SW480 (cell line): ENCODE measurements at places on chromosomes 6 and 20.

- no peak for DNase-seq
Observed at GRCh38 chr6:137602313-137603197, 108.4 kb upstream of the OLIG3 start.

DNA sequence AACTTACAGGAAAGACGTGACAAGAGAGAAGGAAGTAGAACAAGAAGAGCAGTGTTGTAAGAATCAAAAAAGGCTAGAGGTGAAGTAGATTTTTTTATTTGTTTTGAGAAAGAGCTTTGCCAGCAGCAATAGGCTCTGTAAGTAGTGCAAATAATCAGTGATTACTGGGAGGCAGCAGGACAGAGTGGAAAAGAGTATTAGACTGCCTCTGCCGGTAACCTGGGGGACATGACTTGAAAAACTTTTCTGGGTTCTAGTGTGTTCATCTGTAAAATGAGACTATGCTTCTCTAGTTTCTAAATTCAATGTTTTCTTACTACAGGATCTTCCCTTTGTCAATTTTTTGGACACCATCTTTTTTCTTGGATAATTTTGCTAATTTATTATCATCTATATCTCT lies 5.8 kb upstream of the IRAK1BP1 start:
- DNase-seq, result no peak

DNA sequence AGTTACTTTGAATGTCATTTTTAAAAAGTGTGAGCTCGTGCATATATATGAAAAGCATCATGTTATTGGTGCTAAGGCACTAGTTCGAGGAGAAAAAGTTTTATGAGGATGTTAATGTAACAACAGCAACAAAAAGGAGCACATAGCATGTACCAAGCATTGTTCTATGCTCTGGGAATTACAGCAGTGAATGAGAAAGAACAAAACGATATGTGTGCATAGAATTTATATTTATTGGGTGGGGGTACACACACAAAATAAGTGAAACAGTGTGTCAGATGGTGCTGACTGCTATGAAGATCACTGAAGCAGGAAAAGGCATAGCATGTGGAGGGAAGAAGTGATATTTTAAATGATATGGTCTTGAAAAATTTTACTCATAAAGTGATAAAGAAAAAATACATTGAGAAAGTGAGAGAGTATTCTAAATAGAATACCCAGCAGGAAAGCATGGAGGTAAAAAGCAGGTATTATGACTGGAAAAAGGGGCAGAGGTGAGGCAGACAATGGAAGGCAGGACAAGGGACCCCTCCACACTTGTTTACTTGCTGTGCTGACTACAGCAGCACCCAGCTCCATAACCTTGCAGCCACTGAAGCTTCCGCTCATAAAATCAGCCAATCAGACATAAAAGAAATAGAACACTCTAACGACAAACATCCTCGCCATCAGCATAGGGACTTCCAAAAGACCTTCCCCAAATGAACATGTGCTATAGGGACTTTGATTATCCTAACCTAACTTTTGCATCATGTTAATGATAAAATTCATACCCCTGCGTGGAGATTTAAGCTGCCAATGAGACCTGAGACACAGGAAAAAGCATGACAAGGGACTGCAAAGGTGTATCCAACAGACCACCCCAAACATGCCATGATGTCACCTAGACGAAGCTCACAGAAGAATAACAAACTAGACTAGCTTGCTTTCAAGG lies 119.9 kb downstream of the HFE start:
- DNase-seq, result no peak

DNA sequence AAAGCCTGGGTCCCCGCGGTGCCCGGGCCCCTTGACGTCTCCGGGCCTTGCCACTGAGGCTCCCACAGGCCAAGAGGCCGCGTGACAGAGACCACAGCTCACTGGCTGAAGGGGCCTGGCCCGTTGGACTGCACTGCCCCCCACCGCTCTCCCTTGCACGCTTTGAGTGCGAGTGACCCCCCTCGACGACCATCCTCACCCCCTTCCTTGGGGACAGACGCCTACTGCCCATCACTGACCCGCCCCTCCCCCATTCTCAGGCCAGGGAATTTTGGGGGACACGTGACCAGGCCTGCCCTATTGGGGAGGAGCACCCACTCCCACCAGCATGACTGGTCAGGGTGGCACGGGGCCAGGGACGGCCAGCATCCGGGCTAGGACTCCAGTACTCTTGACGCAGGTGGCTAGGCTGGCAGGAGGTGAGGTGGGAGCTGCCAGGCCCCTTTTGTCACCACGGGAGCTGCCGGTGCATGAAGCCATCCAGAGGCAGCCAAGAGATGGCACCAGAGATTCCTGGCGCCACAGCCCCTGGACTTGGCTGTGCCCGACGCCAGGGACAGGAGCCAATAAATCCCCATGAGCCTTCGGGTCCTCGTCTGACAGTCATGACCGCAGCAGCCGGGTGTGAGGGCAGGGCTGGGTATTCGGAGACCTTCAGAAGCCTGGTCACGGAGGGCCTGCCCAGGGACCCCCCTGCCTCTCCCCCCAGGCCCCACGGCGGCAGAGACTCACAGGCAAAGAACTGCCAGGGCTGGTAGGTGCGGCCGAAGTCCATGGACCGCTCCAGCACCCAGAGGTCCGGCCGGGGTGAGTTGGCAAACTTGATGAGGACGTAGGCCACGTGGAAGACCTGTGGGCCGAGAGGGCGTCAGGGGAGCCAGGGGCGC lies 14.5 kb downstream of the LAMA5 start:
- no peak for DNase-seq

DNA sequence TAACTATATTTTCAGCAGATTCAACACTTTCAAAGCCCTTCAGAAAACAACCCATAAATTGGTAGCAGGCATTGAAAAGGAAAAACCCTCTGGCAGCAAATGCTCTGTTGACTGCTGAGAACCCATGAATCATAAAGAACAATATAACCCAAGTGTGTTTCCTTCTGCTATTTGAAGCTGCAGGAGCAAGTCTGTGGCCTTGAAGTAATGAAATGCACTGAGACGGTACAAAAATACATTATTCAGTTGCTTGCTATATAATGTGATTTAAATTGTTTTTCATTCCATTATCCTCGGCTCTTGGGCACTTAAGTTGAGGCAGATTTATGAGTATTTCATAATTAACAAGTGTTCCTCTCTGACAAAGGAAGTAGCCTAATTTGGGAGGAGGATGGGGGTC lies 40.6 kb upstream of the SAMD5 start:
- no peak for DNase-seq

- no peak for DNase-seq
Observed at GRCh38 chr6:26485112-26485780, 14.9 kb upstream of the BTN1A1 start.

- DNase-seq, result no peak
Observed at GRCh38 chr6:169156108-169156792, 97.4 kb downstream of the THBS2 start.

GRCh38 chr20:62745952-62746288 lies 37.3 kb downstream of the NTSR1 start:
- no peak for DNase-seq

- DNase-seq, result no peak
Observed at GRCh38 chr6:119283214-119283613, 66.3 kb downstream of the MAN1A1 start.

- DNase-seq, result peak; percentile 30
Observed at GRCh38 chr6:42714098-42714761, 8.2 kb downstream of the PRPH2 start.

- no peak for DNase-seq
Observed at GRCh38 chr6:10426781-10427279, 12.0 kb upstream of the TFAP2A start.

GRCh38 chr20:11995805-11996567 lies 78.3 kb downstream of the BTBD3 start:
- DNase-seq, result peak; percentile 39

DNA sequence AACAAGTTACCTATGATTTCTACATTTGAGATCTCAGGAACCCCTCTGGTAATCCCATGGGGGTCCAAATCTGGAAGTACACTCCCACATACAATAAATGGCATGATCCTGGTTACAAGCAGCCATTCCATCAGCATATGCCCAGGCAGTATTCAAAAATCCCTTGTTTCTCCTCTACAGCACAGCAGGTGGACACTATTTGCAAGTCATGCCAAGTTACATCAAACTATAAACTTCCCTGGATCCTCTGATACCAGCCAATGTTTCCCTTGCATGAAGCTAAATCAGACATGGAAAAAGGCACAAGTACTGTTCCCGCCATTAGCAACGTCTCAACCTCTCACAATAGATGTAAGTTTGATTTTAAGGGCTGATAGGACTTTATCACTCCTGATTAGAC lies 134.5 kb upstream of the PRSS16 start:
- DNase-seq, result no peak

DNA sequence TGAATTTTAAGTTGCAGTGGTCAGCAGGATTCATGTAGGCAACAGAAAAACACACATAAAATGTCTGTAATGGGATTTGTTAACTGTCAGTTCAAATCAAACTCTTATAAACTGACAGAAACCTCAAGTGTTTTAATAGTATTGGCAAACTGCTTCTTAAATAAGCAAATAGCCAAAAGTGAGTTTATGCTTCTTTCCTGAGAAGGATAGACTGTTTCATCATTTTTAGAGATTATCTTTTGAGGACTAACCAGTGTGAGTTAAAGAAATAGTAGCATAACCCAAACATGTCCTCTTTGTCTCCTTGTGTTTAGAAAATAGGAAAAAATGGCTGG lies 68.0 kb downstream of the AIG1 start:
- DNase-seq, result no peak

DNA sequence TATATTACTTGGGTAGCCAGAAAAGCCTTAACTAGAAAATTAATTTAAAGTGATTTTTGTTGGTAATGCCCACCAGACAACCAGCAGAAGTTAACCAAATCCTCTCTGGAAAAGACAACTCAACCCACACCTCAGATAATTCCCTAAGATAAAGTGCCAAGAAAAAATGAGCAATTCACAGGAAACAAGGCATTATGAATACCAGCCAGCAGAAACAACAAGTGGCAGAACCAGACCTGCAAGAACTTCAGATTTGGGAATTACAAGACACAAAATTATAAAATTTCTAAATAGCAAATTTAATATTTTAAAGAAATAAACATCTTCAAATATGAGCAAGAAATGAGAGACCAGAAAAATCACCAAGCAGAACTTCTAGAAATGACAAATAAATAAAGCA lies 80.0 kb upstream of the MRPS10 start:
- no peak for DNase-seq

DNA sequence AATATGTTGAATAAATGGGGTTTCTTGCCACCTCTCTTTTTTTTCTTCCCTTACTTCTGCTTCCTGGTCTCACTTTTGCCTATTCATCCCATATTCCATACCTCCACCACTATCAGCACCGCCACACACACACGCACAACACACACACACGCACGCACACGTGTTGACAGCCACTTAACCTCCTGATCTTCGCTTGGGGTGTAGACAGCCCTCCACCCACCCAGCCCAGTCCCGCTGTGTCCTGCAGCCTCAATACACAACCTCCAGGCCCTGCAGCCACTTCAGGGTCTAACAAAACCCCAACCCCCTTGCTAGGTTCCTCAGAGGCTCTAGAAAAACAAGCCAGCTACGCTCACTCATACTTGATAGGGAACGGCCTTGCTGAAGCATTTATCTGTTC lies 72.3 kb downstream of the LINC00237 start:
- DNase-seq, result no peak
